Mucosa of gallbladder (tissue), 1 donor: ENCODE measurements at places on chromosomes 5 and 9.

GRCh38 chr9:33293782-33294181 is 3.5 kb downstream of the NFX1 start:
- no peak for DNase-seq

DNA sequence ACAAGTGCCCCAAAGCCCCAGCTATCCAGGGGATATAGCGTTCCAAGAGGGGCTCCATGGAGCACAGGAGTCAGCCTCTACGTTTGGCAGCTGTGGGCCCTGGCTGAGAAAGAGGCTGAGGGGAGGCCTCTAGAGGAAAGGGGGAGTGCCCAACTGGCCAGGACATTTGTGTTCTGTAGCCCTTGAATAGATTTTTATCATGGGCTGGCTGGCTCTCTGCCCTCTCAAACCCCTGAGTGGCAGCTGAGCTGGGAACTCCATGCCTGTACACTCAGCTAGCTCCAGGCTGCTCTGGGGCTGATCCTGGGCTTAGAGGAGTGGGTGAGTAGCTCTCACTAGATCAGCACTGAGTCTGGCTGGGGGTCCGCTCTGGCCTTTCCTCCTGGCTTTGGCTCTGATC is 285.0 kb downstream of the ZSWIM6 start:
- no peak for DNase-seq

DNA sequence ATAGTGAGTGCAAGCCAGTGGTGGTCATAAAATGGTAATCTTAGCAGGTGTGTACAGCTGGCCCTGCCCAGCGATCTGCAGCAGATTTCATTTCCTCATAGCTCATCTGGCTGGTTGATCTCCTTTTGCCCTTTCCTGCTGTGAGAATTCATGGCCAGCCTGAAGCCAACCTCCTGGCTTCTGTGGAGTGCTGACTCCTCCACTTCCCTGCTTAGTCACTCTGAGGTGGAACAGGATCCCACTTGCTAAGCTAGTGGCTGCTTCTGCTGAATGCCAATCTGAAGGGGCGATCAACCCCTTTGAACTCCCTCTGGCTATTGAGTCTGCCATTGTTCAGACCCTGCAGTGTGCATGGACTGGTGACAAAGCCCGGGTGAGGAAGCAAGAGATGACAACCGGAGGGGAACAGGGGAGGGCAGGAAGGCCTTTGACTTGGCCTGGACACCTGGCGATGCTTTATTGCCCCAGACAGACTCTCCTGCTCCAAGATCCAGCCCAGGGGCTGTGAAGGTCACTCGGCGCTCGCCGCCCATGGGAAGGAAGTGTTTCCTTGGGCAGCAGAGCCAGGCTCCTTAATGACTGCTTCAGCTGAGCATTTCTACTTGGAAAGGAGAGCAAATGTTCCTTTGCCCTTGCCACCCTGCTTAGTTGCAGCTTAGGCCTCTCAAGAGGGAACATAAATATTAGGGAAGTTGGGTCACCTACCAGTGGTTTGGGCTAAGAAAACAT is 341.1 kb downstream of the ZSWIM6 start:
- peak; percentile 58 for DNase-seq

DNA sequence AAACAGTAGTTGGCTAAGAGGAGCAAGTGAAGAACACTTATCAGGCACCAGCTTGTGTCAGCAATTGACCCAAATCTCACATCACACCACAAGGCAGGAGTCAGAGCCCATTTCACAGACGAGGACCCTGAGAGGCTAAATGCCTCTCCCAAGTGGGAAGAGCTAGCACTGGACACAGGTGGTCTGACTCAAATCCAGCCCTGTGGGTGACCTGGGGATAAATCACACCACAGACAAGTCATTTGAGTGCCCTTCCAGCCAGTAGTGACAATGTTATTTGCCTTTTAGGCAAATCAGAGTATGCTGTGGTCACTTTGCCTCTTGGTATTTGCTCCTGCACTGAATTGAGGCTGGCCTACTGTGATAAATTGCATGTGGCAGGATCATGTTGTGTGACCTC is 138.7 kb downstream of the SYK start:
- DNase-seq, result no peak

- DNase-seq, result no peak
Measured at GRCh38 chr9:122071715-122072114, 21.4 kb downstream of the TTLL11 start.

DNA sequence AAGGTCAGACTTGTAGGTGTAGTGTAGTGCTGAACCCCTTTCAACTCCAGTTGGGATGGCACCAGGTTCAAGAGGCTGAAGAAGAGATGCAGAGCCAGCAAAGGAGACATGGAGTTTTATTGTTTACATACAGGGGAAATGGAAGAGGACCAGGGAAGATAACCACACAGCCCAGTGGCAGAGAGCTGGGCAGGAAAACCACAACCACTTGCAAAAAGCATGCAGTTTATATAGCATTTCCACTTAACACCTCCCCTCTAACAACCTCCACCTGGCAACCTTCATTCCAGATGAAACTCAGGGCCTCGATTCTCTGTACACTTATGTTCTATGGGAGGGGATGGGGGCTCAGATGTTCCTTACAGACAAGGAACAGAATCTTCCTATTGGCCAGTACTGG is 56.9 kb downstream of the SNX24 start:
- DNase-seq, result no peak

GRCh38 chr5:59799668-59800346 is 93.7 kb downstream of the PDE4D start:
- DNase-seq, result peak; percentile 27

- DNase-seq, result peak; percentile 5
Measured at GRCh38 chr9:38082446-38083287, 13.6 kb upstream of the SHB start.

DNA sequence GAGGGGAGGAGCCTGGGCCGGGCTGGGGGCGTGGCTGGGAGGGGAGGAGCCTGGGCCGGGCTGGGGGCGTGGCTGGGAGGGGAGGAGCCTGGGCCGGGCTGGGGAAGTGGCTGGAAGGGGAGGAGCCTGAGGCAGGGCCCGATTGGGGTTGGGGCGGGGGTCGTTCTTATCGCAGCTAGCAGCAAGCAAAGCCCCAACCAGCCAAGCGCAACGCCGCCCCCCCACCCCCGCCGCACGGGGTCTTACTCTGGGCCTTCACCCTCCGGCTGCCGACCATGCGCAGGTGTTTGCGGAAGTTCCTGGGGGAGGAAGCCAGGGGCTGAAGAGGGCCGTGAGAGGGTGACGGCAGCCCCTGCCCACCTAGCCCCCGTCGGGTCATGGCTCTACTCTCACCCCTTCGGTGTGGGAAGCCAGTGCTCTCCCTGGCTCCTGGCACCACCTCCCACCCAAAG is 5.0 kb downstream of the NSMF start:
- DNase-seq, result peak; percentile 62

- DNase-seq, result no peak
Measured at GRCh38 chr5:125011947-125012346, 265.5 kb upstream of the ZNF608 start.

DNA sequence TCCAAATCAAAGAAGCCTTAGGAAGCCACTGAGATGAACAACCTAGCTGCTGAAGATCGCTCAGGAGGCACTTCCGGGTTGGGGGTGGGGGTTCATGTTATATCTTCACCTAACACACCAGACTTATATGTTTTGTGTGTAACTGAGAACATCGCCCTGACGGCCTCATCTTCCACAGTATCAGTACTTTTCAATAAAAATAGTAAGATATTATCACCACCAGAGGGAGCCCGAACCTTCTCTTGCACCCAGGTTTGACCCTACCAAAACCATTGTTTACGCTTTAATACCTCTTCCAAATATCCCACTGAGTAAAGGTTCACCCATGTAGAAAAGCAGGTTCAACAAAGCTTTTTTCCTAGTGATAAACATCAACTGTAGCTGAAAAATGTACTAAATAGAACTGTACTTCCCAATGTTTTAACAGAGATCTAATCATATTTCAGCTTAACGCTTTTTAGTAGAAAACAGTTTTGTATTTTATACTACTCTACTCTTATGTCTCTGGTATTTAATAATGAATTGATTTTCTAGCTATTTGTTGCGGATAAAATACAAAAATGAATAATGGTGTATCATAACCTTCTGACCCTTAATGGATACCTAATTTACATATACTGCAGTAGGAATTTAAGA is 244.0 kb downstream of the EPB41L4A start:
- DNase-seq, result peak; percentile 23

DNA sequence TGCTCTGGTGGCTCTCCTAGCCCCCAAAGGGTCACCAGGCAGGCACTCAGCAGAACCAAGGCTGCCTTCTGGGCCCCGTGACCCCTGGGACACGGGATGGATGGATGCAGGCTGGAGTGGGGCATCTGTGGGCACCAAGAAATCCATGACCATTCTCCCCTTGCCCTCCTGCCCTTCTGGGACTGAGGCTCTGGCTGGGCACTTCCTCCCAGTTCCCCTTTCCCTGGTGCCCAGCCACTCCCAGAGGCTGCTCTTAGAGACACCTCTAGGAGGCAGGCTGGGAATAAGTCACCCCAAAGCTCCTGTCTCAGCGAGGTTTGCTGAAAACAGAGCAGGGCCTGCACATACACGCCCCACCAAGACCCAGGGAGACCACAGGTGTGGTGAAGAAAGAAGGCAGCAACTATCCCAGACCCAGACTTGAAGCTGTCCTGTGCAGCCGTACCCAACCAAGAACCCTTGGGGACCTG is 943 bp downstream of the STING1 start:
- no peak for DNase-seq

- DNase-seq, result no peak
Measured at GRCh38 chr5:121533814-121534213, 317.9 kb upstream of the FTMT start.

- DNase-seq, result no peak
Measured at GRCh38 chr5:170478306-170478705, 25.5 kb upstream of the KCNIP1 start.

GRCh38 chr5:103151156-103151555 is 31.1 kb downstream of the PPIP5K2 start:
- no peak for DNase-seq

DNA sequence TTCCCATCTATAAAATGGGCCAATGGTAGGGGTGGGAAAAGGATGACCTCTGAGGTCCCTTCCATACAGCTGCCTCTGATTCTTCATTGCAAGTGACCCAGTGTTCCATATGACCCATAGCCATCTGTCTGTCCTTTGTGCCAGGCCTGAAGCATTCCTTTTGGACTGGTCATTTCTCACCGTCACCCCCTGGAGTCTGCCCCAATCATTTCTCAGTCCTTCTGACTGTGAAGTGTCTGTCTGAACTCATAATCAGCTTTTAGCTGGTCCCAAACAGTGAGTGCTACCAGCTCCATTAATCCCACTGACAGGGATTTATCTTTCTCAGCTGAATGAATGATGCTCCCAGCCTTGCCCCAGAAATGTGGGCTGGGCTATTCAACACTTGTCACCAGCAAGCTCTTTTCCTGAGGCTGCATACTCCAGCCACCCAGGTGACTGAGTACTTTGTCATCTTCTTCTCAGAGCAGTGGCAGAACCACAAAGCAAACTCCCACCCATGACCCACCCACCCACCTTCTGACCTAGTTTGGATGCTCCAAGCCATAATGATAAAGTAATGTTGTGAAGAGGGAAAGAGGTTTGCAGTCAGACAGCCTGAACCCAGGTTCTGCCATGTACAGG is 37.4 kb downstream of the KCNIP1 start:
- no peak for DNase-seq

- peak; percentile 100 for DNase-seq
Measured at GRCh38 chr5:32312595-32313332, at the start of gene MTMR12. TSS of gene MTMR12 (minus strand) at chr5:32312939. CDS start at chr5:32312838, 101 bp downstream.

DNA sequence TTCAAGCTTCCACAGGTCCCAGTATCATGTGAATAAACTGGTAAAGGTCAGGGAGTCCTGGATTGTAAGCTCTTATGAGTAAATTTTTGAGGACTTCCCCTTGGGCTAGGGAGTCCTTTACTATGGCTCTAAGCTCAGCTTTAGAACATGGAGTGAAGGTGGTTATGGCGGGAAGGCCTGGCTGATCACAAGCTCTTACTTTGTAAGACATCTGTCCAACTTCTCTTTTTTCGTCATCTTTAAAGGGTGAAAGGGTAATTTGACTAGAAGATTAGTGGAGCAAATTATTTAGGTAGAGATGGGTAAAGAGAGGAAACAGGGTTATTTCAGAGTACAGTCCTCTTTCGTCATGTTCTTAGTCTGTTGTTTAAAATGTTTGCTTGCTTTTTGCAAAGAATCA is 155.4 kb downstream of the AOPEP start:
- DNase-seq, result no peak

GRCh38 chr5:113683211-113683610 is 169.7 kb downstream of the YTHDC2 start:
- no peak for DNase-seq

GRCh38 chr5:89816038-89816437 is 593.5 kb downstream of the CETN3 start:
- DNase-seq, result no peak

DNA sequence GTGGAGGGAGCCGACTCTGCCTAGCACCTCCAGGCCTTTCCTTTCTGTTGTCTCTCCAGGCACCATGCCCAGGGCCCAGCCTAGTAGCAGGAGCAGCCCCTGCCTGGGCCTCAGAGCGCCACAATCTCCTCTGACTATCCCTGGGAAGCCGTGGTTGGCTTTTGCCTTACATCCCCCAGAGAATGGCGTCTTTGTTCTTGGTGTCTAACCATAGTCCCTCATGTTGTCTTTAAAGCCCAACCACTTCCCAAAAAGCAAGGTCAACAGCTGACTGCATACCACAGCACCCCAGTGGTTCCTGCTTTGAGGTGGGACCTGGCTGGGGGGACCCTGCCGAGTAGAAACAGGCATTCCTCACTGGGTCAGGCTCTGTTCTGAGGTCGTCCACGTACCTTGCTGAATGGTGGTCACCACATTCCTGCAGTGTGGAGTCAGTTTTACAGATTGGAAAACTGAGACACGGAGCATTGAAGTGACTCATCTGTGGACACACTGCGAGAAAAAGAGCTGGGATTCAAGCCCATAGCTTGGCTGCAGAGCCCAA is 13.7 kb upstream of the CERCAM start:
- no peak for DNase-seq

GRCh38 chr9:81264516-81264915 is 424.8 kb downstream of the TLE1 start:
- no peak for DNase-seq

- no peak for DNase-seq
Measured at GRCh38 chr5:36040651-36041536, 25.8 kb downstream of the UGT3A2 start.

DNA sequence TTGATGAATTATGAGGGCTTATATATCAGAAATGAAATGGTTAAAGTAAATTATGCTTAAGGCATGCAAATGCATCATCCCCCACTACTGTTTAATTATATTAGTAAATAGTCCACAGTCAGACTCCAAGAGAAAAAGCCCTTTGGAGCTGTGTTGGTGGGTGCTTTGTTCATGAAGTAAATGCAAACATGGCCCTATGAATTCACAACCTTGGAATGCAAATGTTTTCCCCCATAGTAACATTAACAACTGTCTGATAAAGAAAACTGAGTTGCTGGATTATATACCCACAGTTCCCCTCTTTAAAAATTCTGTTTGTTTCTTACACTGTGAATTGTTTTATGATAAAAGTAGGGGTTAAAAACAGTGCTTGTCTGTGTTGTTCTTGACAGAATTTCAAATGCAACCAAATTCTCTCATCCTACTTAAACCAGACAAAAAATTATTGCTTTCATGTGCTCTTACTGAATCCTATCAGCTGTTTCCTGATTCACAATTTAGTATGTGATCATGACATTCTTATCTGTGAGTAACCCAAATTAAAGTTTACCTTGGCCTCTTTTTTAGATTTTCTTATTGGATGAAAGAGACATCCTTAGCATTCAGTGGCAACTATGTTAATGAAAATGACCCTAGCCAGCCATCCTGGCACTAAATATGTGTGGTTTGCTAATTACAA is 48.5 kb upstream of the SNCAIP start:
- DNase-seq, result no peak

- DNase-seq, result no peak
Measured at GRCh38 chr5:111478266-111478665, 34.1 kb downstream of the STARD4 start.

GRCh38 chr5:102865171-102865509 is 110.0 kb downstream of the PAM start:
- no peak for DNase-seq

- DNase-seq, result no peak
Measured at GRCh38 chr5:169923988-169924387, 56.3 kb downstream of the INSYN2B start.
